Dermis blood vessel endothelial cell (primary cell): ENCODE measurements at places on chromosomes 2 and 18. TPM values are rescaled to one million over a fixed set of nuclear protein-coding genes. Genes with fewer than 3 reads are reported as not detected.

The FOXI3 gene
- not detected in 2 replicates for total RNA-seq

The PRLH gene
- total RNA-seq: not detected in 2 replicates

The BABAM2 gene
- 13.6 and 17.8 TPM in 2 replicates for total RNA-seq

The EHBP1 gene
- total RNA-seq: 33.0 and 35.4 TPM in 2 replicates

The UGT1A3 gene
- total RNA-seq: not detected in 2 replicates

The NDUFV2 gene
- 93.9 and 170 TPM in 2 replicates for total RNA-seq

The GREB1L gene
- total RNA-seq: 4.9 and 10.1 TPM in 2 replicates
